ENCODE measurements at places on chromosomes 4 and X.
A peak's percentile ranks its signal among the peaks of the same experiment; 100 is the strongest.

DNA sequence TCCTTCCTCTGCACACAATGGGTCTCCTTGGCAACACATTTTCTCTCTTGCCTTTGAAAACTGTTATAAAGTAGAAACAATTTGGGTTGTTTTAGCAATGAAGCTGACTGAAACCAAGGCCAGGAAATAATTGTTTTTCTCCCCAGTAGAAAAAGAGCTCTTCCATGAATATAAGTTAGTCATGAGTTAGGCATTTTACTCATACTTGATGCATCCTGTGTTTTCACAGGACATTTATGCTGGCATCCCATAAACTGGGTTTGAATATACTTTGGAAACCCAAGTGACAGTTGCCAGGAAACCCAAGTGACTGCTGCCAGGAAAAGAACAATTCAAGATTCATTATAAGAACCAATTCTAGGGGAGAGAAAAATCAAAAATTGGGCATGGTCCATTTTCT, 128.6 kb upstream of the NPY2R start:
- DNase-seq = no peak

DNA sequence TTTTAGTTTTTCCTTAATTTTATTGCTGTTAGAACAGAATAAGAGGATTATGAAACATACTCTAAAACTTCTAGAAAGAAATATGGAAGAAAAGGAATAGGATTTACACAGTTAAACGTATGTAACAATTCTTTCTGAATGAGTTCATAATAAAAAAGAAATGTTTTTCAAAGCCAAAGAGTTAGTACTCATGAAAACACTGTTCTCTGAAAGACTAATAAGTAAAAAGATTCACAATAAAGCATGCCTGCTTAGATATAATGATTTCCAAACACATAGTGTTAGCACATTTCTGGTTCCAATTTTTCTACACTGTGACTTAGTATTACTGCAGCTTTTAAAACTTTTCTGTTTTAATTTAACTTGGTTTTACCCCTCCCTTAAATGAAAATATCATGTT, 49.8 kb upstream of the PRSS48 start:
- DNase-seq = no peak

- no peak for DNase-seq
These were observed 52.5 kb downstream of the SNX25 start for GRCh38 chr4:185261946-185262345.

- no peak for DNase-seq
These were observed 111.4 kb downstream of the LUZP4 start for GRCh38 chrX:115400960-115401359.

GRCh38 chrX:56554870-56555269, 8.6 kb upstream of the UBQLN2 start:
- no peak for DNase-seq

DNA sequence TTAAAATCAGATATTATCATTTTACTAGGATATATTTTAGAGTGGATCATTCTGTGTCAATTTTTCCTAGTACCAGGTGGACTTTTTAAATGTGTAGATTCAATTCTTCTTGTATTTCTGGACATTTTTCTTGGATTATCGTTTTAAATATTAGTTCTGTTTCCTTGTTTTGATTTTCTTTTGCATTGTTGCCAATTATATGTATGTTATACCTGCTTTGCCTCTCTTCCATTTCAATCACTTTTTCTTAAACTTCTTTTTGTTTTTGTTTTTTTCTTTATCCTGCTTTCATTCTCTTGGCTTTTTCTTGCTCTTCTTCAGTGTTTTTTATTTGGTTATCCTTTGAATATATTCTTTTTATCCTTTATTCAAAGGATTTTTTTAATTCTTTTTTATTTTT, 141.0 kb downstream of the STOX2 start:
- no peak for DNase-seq

DNA sequence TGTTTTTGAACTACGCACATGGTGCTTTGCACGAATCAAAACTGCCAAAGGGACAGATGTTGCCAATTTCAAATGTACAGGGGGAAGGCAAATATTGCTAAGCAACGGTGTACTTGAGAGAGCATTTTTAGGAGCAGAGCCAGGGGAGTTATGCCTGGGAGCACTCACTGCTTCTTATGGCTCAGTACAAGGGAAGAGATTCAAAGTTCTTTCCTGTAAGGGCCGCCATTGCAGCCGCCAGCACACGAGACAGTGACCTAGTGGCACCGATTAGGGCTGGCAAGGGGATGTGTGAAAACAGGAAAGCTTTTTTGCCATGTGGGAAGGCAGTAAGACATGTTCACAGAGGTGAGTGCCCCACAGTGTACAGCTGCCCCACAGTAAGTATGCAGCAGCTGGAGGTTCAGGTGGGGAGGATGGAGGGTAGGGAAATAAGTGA, 133.8 kb downstream of the AFF1 start:
- DNase-seq = peak; percentile 67

DNA sequence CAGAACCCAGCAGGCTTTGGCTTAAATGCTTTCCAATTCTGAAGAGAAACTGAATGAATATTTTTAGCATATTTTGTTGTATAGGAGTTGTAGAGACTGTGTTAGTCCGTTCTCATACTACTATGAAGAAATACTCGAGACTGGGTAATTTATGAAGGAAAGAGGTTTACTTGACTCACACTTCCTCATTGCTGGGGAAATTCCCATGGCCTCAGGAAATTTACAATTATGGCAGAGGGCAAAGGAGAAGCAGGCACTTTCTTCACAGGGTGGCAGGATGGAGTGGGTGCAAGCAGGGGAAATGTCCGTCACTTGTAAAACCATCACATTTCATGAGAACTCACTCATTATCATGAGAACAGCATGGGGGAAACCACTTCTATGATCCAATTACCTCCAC, 291.7 kb downstream of the PACRGL start:
- DNase-seq = no peak

GRCh38 chrX:18970465-18970864, 13.4 kb downstream of the PHKA2 start:
- DNase-seq = no peak

DNA sequence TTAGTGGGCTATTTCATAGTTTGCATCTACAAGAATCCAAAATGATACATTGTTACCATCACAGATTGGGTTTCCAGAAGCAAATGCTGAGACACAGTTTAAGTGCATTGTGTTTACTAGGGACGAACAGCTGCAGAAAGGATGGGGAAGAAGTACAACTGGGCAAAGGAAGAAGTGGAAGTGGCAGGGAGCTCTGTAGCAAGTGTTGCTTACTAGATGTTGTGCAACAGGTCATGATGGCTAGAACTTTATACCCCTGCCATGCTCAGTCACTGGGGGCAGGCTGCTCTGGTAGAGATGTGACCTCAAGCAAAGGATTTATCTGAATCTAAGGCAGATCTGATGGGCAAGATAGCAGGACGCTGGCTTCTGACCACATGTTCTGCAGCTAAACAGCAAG, 76.1 kb upstream of the EMCN start:
- DNase-seq = no peak

DNA sequence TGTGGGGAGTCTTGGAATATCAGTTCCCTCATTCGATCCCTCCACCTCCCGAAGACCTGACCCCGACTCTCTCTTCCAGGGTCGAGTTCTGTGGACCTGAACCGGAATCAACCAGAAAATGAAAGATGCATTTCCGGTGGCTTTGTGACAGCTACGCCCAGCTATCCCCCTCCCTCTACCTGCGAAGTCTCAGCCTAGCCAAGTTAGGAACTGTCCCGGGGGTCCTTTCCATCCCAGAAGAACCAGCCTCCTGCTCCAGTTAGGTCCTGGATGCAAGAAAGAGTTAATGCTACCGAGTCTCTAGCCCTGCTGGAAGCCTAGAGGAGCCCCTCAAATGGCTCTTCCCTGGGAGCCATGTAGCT, 13.4 kb upstream of the ETDC start:
- no peak for DNase-seq

DNA sequence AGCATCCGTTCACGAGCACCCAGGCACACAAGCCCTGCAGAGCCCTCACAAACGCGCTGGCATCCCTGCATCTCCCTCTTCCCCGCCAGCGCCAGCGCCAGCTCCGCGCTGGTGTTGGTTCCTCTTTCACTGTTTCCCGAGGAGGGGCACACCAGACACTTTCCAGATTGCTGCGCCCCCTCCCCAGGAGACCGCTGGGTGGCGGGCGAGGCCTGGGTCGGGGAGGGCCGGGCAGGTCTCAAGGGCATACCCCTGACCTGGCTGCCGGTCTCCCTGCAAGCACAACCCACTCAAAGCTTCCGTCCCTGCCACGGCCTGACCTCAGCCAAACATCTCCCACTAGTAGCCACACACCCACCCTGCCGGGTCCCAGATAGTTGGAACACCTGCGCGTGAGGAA, 2.2 kb upstream of the NKX1-1 start:
- DNase-seq = no peak

DNA sequence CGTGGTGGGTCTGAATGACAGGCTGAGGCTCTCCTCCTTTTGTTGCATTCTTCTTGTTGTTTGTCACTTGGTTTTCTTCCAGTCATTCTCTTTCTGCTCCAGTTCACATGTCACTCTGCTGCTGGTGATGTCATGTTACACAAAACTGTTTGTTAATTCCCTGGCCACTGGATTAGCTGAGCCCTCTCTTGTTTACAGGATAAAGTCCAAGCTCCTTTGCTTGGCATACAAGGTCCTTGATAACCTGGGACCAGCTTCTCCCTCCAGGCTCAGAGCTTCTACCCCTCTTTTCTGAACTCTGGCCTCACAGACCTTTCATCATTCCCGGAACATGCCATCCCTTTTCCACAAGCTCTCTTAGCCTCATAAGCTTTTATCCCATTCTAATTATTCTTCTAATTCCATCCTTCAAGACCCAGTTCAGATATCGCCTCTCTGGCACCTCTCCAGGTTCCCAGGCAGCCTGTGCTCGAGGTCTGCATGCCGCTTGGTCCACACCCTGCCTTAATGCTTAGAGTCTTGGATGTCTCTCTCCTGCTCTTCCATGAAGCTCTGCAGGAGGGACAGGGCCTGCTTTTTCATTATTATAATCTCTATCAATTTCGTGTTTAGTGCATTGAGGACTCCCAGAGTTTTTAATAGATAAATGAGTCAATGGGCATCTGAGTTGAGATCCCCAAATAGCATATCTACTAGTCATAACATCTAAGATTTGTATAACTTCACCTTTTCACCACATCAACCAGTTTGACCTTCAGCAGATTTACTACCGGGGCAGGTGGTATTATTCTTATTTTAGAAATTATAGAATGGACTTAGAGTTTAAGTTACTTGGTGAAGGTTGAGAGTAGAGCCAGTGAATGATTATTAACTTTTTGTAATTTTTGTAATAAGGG, 98.7 kb downstream of the TMEM131L start:
- peak; percentile 57 for DNase-seq

GRCh38 chrX:130340271-130340670, 552 bp downstream of the SLC25A14 start:
- no peak for DNase-seq

DNA sequence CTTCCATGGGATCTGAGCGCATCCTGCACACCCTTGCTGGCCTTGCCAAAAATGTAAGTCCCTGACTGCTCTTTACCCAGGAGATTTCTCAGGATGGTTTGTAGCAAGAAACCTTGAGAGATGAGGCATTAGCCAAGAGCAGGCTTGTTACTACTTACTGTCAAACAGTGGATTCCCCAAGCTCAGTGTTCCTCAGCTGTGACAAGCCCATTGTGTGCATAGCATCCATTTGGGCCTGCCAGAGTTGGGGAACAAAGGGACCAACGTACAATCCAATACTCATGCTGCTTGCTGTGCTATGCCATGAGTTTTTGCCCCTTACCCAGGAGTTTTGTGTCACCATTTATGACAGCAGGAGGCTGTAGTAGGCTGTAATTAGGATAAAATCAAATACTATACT, 267.6 kb downstream of the TENM3 start:
- no peak for DNase-seq

- DNase-seq = no peak
These were observed 2.0 kb upstream of the FGB start for GRCh38 chr4:154560824-154561231.

DNA sequence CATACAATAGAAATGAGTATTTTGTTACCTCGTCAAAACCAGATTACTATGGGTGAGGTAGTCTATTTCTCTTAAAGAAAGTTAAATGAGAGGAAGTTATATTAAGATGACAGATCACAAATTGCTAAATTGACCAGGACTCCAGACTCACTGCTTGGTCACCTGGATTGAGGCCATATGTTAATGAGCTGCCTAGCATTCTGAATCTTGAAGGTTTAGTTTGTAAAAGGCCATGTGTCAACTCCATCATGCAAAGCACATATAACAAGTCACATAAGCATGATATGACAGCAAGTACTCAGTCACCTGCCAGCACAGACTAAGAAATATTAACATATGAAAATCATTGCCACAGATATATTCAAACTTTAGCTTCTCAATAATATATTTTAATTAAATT, 72.6 kb downstream of the EPHA5 start:
- DNase-seq = no peak

DNA sequence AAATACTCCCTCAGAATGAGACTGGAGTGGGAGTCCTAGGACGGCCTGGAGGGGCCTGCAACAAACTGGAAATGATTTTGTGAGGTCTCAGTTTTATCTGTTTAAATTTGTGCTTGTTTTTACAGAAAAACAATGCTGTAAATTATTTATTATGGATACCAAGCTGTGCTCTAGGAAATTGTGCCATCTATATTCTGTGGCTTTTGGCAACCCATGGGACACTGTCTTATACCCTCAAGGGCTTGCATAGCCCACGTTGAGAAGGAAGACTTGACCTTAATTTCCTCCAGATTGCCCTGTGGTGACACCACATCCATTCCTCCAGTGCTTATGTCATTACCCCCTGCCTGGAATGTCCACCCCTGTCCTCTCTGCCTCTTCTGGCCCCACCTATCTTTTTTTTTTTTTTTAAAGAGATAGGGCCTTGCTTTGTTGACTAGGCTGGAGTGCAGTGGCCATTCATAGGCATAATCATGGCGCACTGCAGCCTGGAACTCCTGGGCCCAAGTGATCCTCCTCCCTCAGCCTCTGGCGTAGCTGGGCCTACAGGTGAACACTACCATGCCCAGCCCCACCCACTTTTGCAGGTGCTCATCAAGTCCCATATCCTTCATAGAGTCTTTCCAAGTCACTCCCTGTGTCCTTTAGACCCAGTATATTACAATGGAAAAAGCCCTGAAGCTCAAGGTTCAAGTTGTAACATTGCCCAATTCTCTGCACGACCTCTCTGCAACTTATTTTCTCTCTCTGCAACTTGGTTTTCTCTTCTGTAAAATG, 77.4 kb downstream of the HPRT1 start:
- no peak for DNase-seq

GRCh38 chr4:114264877-114265291, 285.4 kb upstream of the ARSJ start:
- no peak for DNase-seq

DNA sequence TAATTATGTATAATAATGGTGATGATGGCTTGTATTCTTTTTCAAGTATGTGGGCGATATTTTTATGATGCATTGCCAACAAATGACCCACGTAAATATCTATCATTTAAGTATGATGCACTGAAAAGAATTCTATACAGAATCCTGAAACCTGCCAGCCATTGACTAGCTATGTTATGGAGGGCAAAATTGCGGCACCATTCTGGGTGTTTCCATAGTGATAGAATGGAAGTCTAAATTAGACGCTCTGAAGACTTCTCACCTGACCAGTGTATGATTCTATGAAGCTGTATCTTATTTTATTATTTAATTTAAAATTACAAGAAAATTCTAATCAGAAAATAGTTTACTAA, 677 bp upstream of the CENPC start:
- no peak for DNase-seq
